ENCODE measurements at places on chromosomes 6 and 20.

- DNase-seq: no peak
These were observed 137.5 kb upstream of the SHLD1 start for GRCh38 chr20:5612581-5613301.

GRCh38 chr20:37511610-37512275 lies 9.3 kb upstream of the NNAT start:
- no peak for DNase-seq

- no peak for DNase-seq
These were observed 27.0 kb downstream of the ANGPT4 start for GRCh38 chr20:889106-889505.

- no peak for DNase-seq
These were observed 164.9 kb downstream of the JARID2 start for GRCh38 chr6:15410752-15411151.

DNA sequence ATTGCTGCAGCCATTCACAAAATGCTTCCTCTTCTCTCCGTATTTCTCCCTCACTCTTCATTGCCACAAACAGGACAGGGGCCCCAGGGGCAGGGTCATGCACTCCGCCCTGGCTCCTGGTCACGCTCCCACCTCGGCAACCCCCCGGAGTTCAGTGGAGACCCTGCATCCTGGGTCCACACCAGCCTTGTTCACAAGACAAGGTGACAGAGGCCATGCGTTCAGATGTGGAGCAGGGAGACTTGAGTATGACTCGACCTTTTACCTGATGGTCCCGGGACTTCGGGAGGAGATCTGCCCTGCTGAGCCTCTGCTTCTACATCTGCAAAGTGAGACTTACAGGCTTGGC lies 49.4 kb downstream of the ANKRD60 start:
- no peak for DNase-seq

- DNase-seq: no peak
These were observed 354.2 kb upstream of the SULF2 start for GRCh38 chr20:48139262-48140041.

DNA sequence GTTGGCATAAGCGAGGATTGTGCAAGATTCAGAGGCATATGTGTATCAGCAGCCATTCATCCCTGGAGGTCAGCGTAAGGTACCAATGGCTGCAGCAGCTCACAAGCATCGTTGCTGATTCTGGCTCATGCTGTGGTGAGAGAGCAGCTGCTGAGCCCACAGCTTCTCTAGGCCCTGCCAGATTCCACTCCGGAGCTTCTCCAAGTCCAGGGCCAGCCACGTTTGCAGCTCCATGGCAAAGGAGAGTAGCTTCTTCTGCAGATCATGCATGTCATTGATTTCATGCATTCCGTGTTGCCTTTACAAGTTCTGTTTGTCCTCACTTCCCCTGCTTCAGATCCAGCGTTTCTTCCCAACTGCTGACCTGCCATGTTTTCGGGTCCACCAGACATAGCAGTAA lies 474.8 kb upstream of the ID4 start:
- no peak for DNase-seq

- no peak for DNase-seq
These were observed 6.4 kb downstream of the HLA-DQB1 start for GRCh38 chr6:32659856-32660595.

GRCh38 chr20:24909086-24909780 lies 39.8 kb upstream of the CST7 start:
- DNase-seq: no peak

DNA sequence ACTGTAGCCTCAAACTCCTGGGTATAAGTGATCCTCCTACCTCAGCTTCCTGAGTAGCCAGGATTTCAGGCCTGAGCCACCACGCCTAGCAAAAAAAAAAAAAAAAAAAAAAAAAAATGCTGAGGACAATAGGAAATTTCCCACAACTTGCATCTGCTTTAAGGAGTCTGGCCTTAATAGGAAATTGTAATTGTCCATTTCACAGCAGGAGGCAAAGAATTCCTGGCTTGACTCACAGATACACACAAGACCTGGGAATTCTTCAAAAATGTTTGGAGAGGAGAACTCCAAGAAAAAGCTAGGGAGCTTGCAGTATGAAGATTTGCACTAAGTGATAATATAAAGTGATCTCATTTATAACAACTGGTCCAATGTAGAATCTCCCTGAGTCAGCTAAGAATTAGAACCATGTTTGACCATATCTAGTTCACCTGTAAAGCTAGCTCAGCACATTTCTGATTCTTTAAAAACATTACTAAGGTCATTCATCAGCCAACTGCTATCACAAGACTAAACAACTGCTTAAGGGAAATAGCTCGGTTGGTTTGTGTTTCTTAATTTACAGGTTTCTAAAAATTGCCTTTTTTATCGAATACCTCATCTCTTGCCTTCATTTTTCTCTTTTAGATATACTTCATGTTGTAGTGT lies 80.2 kb upstream of the SLC2A12 start:
- DNase-seq: no peak

- DNase-seq: no peak
These were observed 133.7 kb upstream of the AGPAT4 start for GRCh38 chr6:161407581-161407980.

- no peak for DNase-seq
These were observed 610.1 kb upstream of the FLRT3 start for GRCh38 chr20:14947536-14947935.

GRCh38 chr6:36277946-36278470 lies 8.1 kb downstream of the PNPLA1 start:
- DNase-seq: no peak

DNA sequence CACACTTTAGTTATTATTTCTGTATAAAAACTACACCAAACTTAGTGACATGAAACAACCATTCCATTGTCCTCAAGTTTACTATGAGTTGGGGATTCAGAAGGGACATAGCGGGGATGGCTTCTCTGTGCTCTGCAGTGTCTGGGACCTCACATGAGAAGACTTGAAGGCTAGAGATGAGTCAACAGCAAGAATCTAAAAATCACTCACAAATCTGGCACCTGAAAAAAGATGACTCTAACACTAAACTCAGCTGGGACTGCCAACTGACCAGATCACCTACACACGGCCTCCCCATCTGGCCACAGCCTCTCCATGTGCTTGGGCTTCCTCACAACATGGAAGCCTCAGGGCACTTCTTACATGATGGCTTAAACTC lies 63.0 kb upstream of the EYA2 start:
- DNase-seq: no peak

GRCh38 chr6:131976545-131977061 lies 25.4 kb upstream of the CCN2 start:
- no peak for DNase-seq

DNA sequence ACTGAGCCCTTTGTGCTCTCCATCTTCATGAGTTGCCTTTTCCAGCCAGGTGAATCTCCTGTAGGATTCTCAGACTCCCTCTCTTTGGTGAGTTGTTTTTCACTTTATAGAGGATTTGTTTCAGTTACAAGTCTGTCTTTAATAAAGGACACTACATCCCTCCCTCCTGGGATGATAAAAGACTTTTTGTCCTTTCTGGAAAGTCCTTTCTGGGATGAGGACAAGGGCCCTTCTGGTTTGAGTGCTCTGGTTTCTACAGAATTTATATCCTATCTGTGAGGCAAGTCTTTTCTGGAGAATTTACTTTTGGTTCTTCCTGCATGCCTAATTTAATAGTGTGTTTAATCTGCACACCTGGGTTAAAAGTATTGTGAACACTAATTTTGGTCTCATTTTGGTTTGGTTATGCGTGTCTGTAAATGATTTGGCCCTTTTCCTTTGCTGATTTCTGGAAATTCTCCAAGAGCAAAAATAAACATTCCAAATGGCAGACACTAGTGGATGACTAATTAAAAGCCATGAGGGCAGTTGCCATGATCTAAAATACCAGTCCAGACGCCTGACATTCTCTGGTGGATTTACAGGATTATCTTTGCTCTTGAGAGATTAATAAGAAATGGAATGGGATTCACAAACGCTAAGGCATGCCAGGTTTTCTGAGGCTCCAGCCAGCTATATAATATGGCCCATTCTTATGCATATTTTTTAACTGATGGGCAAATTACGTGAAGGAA lies 44.8 kb downstream of the TCP11 start:
- no peak for DNase-seq

GRCh38 chr6:152167641-152168603 lies 360.4 kb downstream of the ESR1 start:
- DNase-seq: no peak

DNA sequence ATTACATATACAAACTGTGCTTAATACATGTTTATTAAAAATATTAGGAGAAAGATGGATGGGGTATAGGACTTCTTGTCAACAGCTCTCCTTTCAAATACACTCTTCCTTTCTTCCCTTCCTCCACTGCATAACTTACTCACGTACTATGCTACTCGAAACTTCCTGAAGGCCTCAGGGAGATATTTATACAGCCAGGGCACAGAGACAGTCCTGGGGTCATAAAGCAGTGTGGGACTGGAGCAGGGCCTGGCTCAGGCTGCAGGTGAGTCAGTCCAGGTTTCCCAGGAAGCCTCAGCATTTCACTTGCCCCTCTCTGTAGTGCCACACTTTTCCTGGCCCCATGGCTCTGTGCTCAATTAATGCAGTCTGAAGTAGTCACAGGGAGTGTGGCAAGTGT lies 157.0 kb downstream of the UBE3D start:
- no peak for DNase-seq

DNA sequence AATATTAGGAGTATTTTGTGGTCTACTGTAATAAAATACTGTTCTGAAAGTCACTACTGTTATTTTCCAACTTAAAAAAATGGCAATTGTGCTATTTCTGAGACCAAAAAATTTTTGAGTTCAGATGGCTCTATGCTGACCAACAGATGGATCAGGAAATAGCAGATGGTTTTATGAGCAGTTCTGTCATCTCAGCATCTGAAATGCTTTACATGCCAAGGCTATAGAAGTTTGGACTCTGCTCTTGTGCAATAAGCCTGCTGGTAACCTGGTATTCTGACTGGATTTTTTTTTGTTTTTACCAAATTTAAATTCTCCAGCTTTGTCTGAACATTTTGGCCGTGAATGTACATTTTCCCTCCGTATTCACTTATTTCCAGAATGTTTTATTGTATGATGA lies 1127.5 kb downstream of the GRIK2 start:
- DNase-seq: no peak

All from T-helper 2 cell (primary cell).